ENCODE measurements at places on chromosomes 12 and 14.

DNA sequence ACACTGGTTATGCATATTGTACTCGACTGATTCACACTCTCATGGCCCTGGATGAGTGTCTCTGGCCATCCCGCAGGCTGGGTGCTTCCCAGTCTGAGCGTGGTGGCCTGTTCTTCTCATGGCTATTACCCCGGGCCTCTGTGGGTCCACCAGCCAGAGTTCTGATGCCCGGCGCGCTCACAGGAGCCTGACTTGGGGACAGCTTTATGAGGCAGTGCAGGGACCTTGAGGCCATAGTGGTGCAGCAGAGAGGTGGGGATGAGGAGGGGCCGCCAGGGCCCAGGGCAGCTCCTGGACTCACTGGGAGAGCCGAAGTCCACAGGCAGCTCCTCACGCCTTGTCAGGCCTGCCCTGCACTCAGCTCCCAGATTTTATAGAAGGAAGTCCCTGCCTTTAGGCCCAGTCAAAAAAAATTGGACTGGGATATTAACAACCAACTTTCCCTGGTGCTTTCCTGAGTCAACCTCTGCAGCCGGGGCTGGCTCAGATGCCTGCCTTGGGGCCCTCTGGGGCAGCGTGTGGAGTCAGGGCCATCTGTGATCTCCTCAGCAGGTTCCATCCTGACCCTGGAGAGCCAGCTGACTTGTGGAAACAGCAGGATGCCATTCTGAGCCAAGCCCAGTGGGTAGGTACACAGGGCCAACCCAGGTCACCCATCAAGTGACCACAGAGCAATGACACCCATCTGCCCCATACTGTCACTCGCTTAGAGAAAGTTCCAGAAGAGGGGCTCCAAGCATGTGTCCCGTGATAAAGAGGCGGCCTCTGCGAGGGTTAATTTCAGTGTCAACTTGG lies 89.4 kb upstream of the DIO3 start:
- DNase-seq = no peak

- no peak for DNase-seq
These were observed 164.4 kb upstream of the LRIG3 start for GRCh38 chr12:59084511-59085375.

- no peak for DNase-seq
These were observed 10.1 kb upstream of the PITPNM2 start for GRCh38 chr12:123160801-123161487.

DNA sequence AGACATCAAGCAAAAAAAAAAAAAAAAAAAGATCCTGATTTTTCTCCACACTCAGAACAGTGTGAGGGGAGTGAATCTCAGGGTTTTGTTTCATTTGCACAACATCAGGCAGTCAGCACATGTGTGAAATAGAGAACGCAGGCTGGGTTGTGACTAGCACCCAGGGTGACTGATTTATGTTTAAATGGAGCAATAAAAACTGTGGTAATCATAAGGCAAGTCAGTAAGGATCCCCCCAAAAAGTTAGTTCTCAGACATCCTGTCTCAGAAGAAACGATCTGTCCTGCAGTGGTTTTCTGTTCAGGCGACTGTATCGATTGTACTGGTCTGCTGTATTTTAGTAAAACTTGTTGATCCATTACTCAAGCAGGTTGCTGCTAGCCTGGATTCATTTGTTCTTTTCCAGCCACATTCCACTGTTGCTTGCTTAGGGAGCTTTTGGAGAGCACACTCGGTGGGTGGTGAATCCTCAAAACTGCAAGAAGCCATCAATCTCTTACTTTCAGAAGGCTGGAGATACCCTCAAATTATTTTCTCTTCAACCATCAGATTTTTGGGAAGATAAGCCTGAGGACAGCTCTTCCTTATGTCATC lies 107.1 kb downstream of the DACT1 start:
- DNase-seq = no peak

- DNase-seq = no peak
These were observed 192.0 kb upstream of the HMGA2 start for GRCh38 chr12:65632131-65632855.

- DNase-seq = no peak
These were observed 250.2 kb downstream of the GPHN start for GRCh38 chr14:66758031-66758613.

- no peak for DNase-seq
These were observed 445.4 kb upstream of the OR4E1 start for GRCh38 chr14:22118899-22119477.

- DNase-seq = no peak
These were observed 265.4 kb downstream of the ADGRD1 start for GRCh38 chr12:131218923-131219669.

DNA sequence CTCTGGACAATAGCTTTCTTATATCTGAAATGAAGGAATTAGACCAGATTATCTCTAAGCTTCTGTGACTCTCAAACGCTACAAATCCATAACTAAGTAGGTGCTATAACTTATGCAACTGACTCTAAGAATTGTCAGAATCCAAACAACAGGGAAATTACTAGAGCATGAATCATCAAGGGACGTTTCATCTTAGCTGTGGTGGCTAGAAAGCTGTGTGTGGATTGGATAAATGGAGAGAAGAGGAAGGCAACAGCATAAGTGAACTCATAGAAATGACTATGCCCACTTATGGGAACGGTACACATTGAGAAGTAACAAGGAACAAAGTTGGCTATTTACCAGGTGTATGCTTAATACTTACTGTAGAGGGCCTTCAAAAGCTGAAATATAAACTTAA lies 96.0 kb upstream of the NEDD1 start:
- no peak for DNase-seq

DNA sequence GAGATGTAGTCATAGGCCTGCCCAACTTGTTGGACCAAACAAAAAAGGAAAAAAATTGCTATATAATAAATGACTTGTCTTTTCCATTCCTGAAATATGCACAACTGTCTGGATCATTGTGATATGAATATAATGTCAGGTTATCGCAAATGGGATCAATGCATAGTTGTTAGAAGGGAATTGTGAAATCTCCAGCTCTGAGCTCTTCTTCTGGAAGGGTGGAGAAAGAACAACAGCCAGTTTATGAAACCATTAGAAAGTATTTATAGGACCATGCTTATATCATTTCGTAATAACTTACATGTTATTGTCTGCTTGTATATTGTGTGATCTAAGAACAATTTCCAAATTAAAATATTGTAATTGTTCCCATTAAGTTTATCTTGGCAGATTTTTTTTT lies 35.7 kb upstream of the HIF1A start:
- DNase-seq = no peak

- no peak for DNase-seq
These were observed 111.9 kb downstream of the FOXN3 start for GRCh38 chr14:89304972-89305703.

GRCh38 chr12:20601668-20602280 lies 93.4 kb upstream of the SLCO1C1 start:
- no peak for DNase-seq

DNA sequence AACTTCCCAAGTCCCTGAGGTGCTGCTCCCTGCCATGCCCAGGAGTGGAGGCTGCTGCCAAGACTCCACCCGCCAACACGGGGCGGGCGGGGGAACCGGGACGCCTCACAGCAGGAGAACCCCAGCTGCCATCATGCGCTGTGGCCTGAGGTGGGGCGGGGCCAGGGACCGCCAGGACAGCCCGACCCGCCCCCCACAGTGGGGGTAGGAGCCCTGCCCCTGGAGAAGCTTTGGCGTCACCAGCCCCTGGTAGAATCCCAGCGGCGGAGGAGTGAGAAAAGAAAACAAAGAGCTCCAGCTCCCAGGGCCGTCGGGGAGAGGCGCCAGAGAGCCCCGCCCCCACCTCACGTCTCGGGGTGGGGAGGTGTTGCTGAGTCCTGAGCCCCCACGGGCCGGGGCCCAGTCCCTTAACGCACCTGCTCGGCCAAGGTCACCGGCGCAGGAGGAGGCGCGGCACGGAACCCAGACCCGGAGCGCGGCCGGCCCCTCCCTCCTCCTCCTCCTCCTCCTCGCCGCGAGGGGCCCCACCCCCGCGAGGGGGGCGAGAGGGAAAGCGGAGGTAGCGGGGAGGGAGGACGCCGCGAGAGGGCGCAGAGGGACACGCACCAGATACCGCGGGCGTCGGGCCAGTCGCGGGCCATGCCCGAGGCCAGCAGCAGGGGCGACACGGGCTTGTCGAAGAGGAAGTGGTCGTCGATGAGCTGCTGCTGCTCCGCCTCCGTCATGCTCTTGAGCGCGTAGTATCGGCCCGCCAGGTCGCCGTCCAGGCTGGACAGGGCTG lies 1.8 kb downstream of the CKB start:
- DNase-seq = peak; percentile 75

DNA sequence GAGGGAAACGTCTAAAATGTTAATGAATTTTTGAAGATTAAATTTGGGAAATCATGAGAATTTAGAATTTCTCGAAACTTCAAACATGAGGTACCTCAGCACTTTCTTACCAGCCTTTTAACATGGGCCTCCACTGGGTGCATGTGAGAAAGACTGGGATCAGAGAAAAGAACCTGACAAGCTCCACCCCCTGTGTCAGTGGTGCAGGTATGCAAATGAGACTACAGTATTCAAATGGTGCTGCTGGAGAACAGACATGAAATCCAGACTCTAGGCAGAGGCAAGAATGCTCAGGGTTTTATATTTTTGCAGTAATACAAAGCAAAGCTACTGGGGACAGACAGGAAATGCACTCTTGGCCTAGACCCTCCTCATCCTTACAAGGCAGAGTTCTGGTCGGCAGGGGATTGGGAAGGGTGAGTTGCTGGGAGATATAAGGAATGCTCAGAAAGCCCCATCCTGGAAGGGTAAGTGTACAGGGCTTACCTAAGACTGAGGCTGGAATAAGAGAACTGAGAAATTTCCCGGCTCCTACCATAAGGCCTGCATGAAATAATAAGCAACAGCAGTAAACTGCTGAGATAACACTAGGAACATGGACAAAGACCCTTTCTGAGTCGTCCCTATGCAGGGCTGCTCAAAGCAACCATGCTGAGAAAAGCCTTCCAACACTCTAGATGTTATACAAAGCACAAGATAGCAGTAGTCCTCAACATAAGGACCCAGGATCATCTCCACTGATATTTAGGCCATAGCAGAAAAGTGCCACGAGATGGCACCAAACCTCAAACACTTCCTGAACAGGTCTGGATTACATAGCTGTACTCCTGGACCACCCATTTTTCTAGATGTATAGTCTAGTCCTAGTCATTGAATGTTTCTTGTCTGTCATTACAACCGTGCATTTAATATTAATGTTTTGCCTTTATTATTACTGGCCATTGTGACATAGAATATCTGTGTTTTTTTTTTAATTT lies 260.8 kb downstream of the RASSF9 start:
- DNase-seq = no peak

Measured in CD4-positive, alpha-beta T cell treated with Interferon alpha-2 for 1 hour (primary cell).